ENCODE measurements at places on chromosomes 5 and 9. TPM values are rescaled to one million over a fixed set of nuclear protein-coding genes. Genes with fewer than 3 reads are reported as not detected.

Gene EGR1
- total RNA-seq = 4.1 TPM

- DNase-seq = no peak
Observed at GRCh38 chr5:95520206-95520605, 34.6 kb downstream of the SKIC3 start.

DNA sequence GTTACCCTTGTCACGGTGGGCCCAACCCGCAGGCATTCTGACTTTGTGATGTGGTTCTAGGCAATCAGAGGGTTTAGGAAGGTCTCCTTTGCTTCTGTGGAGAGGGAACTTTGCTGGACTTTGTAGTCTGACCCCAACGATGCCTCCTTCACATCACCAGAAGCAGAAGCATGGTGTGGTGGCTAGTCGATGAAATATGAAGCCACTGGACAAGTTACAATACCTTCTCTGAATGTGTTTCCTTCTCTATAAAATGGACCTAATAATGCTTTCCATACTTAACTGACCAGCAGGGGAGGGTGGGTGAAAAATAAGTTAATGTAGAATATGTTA is 607 bp downstream of the SPEF2 start:
- DNase-seq = no peak

DNA sequence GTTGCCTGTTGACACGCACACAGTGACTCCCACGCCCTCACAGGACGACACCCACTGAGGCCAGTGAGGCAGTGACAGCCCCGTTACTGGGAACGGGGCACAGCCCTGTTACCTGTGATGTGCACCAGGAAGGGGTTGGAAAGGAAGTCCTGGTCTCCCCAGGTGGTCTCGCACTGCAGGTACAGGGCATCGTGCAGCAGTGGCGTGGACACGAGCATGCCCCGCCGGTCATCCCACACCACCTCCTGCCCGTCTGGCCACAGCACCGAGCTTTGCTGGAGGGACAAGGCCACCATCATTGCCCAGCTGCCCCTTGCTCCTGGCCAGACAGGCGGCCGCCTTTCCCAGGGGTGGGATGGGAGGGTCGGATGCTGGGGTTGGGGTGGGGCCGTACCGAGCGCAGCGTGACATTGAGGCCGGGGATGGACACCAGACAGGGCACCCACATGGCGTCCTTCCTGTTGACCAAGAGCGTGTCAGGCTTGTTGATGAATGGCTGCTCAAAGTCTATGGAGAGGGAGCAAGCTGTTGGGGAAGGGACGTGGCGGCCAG is 19.5 kb downstream of the FLT4 start:
- DNase-seq = no peak

DNA sequence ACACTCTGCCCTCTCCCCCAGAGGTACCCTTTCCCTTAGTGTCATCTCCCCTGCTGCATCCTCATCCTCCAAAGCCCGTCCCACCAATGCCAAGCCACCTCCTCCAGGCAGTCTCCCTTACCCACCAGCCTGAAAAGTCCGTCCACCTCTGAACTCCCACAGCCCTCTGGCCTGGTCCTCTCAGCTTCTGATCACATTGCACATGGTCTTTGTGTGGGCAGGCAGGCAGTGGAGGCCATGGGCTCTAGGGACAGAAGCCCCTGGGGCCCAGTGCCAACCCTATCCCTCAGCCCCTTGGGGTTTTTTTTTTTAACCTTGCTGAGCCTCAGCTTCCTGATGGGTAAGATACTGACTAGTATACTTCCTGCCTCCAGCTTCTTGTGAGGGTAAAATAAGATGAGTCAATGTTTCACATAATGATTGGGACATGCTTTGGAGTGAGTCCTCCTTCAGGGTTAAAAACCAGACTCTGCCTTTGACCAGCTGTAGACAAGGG is 19.4 kb downstream of the CSF1R start:
- DNase-seq = peak; percentile 49

- no peak for DNase-seq
Observed at GRCh38 chr5:82072138-82072537, 100.3 kb downstream of the ATG10 start.

DNA sequence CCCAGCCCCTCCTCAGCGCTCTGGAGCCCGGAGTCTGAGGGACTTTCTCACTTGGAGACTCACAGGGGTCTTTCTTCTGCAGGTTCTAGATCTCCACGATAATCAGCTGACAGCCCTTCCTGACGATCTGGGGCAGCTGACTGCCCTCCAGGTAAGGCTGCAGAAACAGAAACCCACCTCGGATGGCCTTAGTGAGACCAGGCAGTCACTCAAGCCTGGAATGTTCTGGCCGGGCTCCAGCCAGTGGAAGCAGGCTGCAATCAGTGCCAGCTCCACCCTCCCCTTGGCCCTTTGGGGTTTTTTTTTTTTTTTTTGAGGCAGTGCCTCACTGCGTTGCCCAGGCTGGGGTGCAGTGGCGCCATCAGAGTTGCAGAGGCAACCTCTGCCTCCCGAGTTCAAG is 7.6 kb downstream of the LRSAM1 start:
- no peak for DNase-seq

Measured in kidney epithelial cell (primary cell).